ENCODE measurements at places on chromosomes 2 and 18.

DNA sequence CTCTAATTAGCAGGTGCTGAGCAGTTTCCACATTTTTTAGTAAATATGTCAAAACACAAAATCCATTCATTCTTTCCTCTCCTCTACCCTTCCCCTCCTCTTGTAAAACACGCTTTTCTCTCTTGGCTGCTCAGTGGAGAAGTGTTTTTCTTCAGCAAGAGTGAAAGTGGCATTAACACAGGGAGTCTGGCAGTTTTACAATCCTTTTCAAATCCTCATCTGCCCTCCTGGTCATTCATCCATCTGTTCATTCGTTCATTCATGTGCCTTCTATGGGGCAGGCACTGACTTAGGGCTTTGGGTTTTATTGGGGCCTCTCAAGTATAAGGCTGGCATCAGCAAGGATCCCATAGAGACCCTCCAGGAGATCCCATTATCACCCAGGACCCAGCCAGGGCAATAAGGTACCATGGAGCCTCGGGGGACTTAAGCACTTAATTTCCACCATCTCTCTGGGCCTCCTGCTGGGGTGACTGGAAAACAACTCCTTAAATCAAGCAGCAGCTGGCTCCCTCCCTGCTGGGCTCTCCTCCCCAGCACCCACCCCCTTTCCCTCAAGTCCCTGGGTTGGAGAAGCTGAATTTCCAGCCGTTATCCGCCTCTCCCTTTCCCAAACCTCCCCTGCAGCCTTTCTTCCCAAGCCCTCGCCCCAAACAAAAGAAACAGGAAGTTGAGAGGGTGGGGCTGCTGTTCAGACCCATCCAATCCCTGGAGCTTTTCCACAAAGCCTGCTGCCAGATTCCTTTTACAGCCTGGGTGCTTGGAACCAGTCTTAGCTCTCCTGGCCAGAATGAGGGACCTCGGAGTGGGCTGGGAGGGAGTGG is 32.6 kb downstream of the MARCHF4 start:
- peak; percentile 80 for DNase-seq

- DNase-seq, result no peak
Observed at GRCh38 chr2:223027442-223027841, 24.5 kb upstream of the KCNE4 start.

DNA sequence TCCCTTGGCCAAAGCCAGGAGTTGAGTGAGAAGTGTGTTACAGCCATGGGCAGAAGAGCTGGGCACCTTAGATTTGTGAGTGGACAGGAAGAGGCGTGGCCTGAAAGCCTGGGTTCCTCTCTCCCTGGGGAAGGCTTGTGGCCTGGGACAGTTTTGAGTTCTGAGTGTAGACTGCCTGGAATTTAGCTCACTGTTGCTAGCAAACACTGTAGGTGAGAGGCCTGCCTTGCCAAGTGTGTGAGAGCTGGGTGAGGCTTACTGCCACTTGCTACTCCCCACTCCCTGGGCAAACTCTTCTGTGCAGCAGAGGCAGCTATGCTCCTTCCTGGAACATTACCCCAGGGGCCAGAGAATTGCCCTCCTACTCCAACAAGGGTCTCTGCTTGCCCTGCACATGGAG is 150.0 kb upstream of the GALNT5 start:
- DNase-seq, result no peak

DNA sequence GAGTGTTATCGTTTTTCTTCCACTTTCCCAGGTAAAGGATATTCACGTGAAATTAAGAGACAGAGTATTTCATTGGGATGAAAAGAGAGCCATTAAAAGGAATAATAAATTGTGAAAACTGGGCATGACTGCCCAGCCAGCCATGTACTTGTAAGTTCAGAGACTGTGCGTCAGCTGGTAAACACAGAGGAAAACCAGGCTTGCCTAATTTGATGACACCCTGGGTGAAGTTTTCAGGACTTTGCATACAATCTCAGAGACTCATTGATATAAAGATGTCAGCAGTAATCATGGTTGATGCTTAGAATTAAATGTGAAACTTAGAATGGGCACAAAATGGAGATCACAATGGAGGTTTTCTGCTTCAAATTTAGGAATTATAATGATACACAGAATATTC is 153.5 kb upstream of the ZEB2 start:
- no peak for DNase-seq

DNA sequence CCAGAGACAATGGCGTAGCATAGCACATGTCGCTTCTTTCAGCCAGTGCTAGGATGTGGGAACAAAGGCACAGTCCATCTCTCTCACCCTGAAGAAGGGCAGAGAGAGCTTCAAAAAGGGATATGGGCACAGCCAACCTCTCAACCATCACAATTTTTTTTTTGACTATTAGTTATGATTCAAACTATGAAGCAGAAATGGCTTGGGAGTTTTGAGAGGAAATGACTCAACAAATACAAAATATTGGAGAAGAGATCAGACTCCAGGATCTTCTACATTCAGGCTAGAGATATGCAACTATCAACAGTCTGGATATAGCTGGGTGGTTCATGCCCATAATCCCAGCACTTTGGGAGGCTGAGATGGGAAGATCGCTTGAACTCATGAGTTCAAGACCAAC is 109.1 kb downstream of the MCFD2 start:
- DNase-seq, result no peak

DNA sequence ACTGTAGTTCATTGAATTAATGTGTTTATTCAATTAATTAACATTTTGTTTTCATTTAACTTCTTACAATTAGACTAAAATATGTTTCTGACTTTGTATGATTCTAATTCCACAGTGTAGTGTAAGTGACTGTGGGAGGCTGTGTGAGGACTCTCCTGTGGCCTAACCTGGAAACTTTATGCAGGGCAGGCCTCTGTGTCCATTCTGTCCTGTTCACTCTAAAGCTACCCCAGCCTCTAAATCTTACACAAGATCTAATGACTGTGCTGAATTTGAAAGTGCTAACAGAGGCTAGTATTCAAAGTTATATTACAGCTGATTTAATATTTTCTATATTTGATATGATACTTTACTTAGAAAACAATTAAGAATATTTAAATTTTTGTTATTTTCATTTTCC is 270.5 kb upstream of the CDH19 start:
- no peak for DNase-seq

DNA sequence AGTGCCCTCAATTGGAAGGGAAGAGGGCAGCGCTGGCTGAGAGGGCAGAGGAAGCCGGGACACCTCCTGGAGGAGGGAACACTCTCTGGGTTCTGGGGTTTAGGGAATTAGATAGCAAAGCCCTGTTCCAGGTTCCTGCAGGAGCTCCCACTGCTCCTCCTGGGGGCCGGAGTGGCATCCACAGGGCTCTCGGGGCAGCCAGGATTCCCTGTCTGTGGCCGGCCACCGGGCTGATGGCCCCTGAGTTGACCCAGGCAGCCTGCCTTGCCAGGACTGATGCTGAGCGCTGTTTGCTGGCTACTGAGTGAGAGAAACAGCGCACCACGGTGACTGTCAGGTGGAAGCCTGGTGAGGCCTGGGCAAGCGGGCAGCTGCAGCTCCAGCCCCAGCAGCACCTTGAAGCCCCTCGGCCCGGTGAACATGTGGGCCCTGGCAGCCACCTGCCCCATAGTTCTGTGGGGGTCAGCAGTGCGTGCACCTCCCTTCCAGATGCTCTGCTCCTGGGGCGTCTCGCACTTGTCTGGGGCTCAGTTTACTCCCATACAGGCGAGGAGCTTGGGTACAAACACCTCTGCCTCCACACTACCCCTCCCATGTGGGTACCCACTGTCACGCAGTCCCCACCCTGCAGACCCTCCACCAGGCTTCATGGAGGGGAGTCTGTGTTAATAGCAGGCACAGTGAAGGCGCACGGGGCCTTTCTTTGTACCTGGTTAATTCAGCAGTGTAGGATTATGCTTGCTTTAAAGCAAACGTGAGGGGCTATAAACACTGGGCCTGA is 7.7 kb upstream of the ALLC start:
- no peak for DNase-seq

DNA sequence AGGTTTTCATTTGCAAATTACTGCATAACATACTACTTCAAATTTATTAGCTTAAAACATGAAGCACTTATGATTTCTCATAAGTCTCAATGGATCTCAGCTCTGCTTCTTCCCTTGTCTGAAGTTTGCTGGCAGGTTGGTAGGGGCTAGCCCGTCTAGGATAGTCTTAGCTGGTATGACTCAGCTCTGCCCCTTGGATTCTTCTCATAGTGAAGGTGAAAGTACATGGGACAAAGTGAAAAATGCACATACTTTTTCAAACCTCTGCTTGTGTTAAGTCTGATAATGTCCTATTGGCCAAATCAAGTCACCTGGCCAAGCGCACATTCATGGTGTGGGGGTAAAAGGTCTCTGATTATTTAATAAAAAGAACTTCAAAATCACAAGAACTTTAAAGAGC is 184.8 kb upstream of the VWC2L start:
- DNase-seq, result no peak

- no peak for DNase-seq
Observed at GRCh38 chr2:160096409-160096808, 34.0 kb upstream of the PLA2R1 start.

- no peak for DNase-seq
Observed at GRCh38 chr2:157302492-157303099, 23.0 kb downstream of the ERMN start.

GRCh38 chr2:7517088-7517487 is 599.9 kb downstream of the RNF144A start:
- DNase-seq, result no peak

DNA sequence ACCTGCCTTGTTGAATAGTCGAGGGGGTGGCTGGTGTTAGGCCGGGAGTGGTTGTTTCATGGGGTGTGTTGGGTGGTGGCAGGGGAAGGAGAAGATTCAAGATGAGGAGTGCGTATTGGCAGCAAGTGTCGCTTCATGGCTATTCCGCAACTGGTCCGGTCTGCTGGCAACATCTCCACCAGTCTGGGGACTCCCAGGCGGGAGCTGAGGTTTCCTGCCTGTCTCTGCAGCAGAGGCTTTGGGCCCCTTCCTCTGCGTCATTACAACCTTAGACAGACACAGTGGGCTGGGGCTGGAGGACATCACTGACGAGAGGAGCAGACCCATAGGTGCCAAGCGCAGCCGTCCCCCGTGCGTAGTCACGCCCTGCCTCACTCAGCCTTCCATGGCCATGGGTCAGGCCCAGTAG is 64.0 kb upstream of the MCFD2 start:
- no peak for DNase-seq

GRCh38 chr2:650343-651310 is 26.6 kb downstream of the TMEM18 start:
- DNase-seq, result peak; percentile 33

DNA sequence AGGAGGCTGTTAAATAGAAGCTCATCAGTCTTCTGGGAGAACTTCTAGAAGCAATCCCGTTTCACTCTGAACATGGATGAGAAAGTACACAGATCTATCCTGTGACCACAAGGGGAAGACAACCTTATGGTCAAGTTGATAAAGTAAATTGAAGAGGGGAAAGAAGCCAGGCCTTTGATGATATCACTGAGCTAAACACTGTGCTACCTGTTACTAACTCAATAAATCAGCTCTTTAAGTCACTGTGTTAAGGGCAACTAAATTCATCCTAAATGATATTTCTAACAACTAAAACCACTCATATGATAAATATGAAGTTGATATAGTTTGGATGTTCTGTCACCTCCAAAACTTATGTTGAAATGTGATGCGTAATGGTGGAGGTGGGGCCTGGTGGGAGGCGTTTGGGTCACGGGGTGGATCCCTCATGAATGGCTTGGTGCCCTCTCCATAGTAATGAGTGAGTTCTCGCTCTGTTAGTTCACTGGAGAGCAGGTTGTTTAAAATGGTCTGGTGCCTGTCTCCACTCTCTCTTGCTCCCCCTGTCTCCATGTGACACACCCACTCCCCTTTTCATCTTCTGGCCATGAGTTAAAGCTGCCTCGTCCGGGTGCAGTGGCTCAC is 23.6 kb downstream of the OLA1 start:
- no peak for DNase-seq

DNA sequence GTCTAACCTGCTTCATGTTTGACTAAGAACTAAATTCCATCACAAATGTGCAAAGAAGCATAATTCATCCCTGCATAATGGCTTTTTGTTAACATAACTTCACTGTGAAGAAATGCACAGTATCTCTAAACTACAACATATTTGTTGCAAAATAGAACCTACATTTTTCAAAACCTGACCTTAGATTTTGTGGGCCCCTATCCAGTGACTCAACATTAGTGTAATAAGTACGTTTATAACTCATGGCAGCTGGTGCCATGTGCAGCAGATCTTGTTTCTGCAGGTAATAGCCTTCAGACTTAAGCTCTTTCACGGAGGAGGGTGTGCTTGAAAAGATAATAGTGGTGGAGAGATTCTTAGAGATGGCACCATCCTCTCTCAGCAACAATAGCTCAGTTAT is 28.6 kb upstream of the VWC2L start:
- no peak for DNase-seq

- no peak for DNase-seq
Observed at GRCh38 chr2:152490686-152491455, 155.9 kb downstream of the FMNL2 start.

GRCh38 chr2:240620149-240620731 is 5.0 kb upstream of the GPR35 start:
- no peak for DNase-seq

GRCh38 chr2:178193496-178193822 is 853 bp upstream of the OSBPL6 start:
- DNase-seq, result no peak

- DNase-seq, result no peak
Observed at GRCh38 chr2:53755121-53755520, 12.5 kb upstream of the CHAC2 start.

DNA sequence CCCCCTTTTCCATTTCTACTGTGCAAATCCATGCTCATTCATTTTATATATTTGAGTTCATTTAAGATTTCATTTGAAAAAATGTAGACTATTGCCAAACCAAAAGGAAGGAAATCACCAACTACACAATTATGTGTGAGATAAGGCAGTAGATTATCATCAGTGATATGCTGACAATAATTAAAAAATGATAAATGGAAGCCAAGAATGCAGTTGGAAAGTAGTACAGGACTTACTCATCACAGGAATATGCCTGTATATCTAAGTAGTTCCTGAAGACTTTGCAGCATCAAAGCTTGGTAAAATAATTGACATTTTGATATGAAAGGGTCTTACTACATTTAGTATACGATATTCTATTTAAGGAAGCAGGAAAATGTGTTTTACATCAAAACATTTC is 166.1 kb upstream of the OTX1 start:
- no peak for DNase-seq

- no peak for DNase-seq
Observed at GRCh38 chr2:205571360-205571959, 110.8 kb upstream of the NRP2 start.

DNA sequence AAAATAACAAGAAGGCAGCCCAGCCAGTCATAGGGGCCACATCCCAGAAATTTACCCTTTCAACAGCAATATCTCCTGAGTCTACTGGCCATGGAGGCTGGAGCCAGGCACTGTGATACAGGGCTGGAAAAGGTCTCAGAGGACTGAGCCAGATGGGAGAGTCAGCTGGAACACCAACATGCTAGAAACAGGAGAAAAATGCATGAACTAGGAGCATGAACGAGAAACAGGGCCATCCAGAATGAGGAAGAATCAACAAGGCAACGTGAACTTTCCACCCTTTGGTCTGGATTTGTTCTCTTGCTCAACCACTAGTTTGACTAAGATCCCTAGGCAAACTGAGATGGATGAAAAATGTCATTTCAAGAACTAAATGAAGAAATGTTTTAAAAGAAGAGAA is 13.1 kb downstream of the PID1 start:
- no peak for DNase-seq

- DNase-seq, result no peak
Observed at GRCh38 chr18:10169064-10169562, 255.3 kb downstream of the VAPA start.

GRCh38 chr18:6057604-6058003 is 162.3 kb upstream of the TMEM200C start:
- no peak for DNase-seq
